ENCODE measurements at places on chromosomes 1 and 21.

- DNase-seq, result no peak
These were observed 433.2 kb downstream of the USP25 start for GRCh38 chr21:16162953-16163352.

DNA sequence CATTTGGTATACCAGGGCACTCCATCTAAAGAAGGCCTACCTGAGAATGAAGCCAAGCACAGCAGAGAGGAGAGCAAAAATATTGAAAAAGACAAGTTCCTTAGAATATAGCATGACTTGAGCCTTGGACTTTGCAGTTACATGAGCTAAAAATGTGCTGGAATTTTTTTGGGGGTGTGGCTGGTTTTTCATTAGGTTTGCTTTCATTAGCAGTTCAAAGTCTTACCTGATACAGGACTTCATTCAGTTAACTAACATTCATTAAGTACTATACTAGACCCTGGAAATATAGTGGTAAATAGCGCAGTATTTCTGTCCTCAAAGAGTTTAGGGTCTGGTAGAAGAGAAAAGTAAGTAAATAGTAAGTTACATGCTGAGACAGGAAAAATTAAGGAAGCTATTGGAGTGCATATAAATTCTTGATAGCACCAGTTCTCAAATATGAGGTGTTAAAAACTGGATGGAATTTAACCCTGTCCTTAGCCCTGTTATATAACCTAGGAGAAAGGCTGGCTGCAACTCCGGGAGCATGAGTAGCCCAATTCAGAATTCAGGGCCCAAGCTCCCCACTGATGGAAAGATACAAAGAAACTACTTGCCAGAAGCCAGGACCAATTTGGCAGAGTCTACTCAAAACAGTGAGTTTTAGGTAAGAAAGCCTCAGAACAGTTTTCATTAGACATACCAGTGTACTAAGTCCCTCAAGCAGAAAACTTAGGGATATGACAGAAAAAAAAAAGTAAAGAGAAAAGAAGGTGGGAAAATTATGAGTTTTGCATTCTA is 3.1 kb upstream of the DOCK7 start:
- no peak for DNase-seq

DNA sequence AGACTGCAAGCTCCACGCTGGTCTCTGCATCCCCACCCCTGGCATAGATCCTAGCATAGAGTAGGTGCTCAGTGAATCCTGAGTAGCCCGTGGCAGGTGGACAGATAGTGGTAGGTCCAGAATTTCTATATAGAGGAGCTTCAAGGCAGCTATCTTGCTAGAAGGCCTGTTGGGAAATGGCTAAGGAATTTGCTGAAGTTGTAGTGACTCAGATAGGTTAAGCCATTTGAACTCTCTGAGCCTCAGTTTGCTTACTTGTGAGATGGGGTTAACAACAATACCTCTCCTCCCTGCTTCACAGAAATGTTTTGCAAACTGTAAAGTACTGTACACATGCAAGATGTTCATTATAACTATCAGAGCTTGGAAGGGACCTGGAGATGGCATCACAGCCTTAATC is 23.4 kb upstream of the EPHB2 start:
- no peak for DNase-seq

DNA sequence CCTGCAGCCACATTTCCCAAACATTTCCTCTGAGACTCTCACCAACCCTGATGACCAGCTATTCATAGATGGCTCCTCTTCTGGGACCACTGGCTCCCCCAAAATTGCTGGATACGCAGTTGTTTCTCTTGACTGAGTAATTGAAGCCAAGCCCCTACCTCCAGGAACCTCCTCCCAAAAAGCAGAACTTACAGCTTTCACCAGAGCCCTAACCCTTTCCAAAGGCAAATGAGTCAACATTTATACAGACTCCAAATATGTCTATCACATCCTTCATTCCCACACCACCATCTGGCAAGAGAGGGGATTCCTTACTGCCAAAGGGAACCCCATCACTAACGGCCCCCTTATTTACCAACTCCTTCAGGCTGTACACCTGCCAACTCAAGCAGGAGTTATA is 20.3 kb upstream of the CA6 start:
- no peak for DNase-seq

GRCh38 chr1:179083533-179083932 is 1.7 kb downstream of the TOR3A start:
- no peak for DNase-seq

DNA sequence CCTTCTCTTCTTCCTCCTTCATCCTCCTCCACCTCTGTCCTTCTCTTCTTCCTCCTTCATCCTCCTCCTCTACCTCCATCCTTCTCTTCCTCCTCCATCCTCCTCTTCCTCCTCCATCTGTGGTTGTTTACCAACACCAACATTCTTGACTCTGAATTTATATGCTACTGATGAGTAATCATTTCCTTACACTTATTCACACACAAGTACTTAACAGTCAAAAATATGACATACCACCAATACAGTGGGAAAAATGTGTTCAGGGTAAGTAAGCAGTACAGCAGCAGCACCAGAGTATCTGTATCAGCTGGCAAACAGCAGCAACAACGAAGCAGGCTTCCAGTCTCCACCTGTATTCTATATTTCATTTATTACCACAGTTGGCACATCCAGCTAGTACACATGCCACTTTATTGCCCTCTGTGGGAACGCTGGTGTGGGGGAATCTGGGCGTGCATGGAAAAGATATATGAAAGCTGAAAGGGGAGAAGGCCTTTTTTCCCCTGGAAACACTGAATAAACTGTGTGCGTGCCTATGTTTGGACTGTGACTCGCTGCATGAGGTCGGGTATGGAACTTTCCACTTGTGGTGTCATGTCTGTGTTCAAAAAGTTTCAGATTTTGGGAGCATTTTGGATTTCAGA is 16.0 kb downstream of the ADSS2 start:
- no peak for DNase-seq

DNA sequence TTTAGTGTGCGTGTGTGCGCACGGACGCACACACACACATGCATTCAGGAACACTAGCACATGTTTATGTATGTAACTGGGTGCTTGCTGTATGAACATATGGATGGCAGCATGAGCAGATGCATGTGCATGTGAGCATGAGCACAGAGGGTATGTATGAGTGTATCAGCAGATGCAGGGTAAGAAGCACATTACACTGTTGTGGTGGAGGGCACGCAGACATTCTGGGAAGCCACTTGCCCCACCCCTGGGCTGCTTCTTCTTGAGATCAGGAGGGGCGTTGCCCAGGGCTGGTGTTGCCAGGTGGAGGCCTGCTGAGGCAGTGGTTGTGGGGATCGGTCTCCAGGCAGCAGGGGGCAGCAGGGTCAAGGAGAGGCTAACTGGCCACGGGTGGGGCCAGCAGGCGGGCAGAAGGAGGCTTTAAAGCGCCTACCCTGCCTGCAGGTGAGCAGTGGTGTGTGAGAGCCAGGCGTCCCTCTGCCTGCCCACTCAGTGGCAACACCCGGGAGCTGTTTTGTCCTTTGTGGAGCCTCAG is 3.9 kb upstream of the P3R3URF start:
- DNase-seq, result no peak

GRCh38 chr21:35994613-35995012 is 65.7 kb downstream of the SETD4 start:
- no peak for DNase-seq

DNA sequence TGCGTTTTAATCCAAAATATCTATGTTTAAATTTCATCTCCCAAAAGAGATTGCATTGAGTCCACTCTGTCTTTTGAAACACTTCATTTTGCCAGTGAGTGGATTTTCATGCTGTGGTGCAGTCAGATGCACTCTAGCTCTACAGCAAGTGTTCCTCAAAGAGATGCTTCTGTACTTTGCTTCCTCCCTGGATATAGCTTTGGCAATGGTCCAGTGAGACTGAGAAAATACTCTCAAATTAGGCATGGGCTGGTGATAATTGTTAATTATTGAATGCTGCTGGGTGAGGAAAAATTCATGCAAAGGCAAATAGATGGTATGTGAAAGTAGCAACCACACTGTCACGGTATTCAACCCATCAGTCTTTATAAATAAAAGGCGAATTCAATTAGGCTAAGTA is 396.9 kb downstream of the ADGRL2 start:
- DNase-seq, result no peak

DNA sequence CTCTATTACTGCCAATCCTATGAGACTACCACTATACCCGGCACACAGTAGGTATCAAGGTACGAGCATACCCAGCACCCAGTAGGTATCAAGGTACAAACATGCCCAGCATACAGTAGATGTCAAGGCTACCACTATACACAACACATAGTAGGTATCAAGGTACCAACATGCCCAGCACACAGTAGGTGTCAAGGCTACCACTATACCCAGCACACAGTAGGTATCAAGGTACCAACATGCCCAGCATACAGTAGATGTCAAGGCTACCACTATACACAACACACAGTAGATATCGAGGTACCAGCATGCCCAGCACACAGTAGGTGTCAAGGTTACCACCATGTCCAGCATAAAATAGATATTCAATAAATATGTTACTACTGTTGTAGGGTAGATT is 98.4 kb downstream of the C1orf94 start:
- DNase-seq, result no peak

- DNase-seq, result no peak
These were observed 358.3 kb downstream of the KIF26B start for GRCh38 chr1:245512980-245513578.

DNA sequence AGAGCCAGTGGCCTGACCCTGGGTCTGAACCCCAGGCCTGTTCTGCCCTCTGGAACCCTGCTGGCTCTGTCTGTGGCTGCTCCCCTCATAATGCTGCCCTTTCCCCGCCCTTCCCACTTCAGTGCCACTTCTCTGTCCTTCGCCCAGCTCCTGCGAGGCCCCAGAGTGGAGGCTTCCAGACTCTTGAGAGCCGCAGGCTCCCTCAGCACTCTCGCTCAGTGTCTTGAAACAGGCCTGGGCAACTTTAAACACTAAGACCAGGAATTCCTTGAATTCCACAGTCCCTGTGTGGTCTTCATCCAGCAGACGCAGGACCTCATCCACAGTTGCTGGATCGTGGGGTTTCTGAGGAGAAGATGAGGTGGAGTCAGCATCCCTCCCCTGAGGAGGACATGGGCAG is 3.5 kb downstream of the CRNN start:
- DNase-seq, result no peak

DNA sequence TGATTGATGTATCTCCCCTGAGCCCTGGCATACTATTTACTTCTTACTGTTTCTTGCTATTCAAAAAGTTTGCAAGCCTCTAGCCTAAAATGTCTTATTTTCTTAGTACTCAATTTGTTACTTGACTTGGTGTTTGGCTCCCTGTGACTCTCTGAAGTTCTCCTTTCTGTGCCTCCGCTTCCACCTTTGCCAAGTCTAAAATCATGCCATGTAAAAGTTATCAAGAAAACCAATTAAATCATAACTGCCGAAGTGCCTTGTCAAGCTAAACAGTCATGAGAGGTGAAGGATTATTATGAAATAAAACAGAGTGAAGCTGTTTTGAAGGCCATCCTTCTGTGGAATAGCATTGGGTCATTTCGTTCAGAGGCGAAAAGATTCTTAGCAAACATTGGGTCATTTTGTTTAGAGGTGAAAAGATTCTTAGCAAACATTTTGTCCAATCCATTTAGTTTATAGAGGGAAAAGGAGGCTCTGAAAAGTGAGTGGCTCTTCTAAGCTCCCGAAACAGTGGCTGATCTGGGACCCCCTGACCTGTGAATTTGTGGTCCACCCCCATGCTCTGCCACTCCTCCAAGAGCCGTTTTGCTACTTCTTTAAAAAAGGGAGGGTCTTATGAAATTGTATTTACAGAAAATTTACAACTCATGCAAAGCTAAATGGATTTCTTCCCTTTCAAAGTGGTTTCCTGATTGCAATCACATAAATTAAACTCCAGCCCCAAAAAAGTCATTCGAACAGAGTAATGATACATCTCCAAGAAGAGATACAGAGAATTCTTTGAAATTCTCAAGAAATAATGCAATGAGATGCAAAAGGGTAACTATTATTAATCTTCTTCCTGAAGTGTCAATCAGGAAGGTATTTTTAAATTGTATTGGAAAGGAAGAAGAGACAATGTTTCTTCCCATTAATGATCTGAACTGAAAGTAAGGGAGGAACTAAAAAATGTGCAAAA is 141.4 kb downstream of the RUNX1 start:
- DNase-seq, result no peak

- DNase-seq, result no peak
These were observed 140.8 kb downstream of the DSCAM start for GRCh38 chr21:40706176-40706575.

- no peak for DNase-seq
These were observed 20.0 kb downstream of the RRP1 start for GRCh38 chr21:43809346-43809799.

- no peak for DNase-seq
These were observed 357.8 kb downstream of the SIPA1L2 start for GRCh38 chr1:232271991-232272589.

DNA sequence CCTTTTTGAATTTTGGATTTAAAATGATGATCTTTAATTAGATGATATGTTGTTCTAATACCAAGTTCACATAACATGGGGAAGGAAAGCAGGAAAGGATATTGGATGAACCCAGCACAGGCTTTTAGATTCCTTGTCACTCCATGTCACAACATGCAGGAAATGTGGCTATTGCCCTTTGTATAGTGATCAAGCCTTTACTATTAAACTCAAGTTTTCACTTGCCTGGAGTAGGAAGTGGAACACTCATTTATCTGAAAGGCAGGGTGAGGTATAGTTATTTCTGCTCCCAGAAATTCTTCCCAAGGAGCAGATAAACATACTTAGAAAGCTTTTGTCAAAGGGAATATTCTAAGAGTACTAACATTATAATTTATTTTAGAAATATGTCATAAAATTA is 37.2 kb upstream of the BCAS2 start:
- DNase-seq, result no peak

DNA sequence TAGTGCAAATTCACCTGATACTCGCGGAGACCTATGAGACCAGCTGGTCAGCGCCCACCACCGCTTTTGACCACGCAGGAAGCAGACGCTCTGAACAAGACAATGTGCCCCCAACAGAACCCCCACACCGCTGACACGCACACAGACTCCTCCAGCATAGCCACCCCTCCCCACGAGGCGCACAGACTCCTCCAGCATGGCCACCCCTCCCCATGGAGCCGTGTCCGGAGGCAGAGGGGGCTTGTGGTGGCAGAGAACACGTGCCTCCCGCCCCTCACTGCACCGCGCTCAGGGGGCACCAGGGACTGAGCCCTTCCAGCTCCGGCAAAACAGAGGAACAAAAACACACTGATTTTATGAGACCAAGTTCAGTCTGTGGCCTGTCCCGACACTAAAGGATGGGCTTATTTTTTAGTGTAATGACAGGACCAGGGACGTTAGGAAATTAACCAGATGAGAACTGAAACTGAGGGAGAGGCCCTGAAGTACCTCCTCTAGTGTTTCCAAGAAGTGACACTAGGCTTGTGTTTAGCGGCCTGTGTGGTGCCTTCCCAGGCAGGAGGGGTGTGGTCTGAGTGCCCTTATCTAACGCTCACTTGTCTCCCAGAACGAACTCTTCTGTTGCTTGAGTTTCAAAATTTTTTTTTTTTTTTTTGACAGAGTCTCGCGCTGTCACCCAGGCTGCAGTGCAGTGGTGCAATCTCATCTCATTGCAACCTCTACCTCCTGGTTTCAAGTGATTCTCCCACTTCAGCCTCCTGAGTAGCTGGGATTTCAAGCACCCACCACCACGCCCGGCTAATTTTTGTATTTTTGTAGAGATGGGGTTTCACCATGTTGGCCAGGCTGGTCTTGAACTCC is 10.0 kb upstream of the AGPAT3 start:
- DNase-seq, result no peak

- no peak for DNase-seq
These were observed 725.4 kb upstream of the RGS18 start for GRCh38 chr1:191432817-191433216.

All from stimulated activated CD8-positive, alpha-beta memory T cell treated with anti-CD3 and anti-CD28 coated beads, Interleukin-15, amount 100 ng/mL, for 4 hours (primary cell).